ENCODE measurements at places on chromosomes 1 and 21. TPM values are rescaled to one million over a fixed set of nuclear protein-coding genes. Genes with fewer than 3 reads are reported as not detected.

DNA sequence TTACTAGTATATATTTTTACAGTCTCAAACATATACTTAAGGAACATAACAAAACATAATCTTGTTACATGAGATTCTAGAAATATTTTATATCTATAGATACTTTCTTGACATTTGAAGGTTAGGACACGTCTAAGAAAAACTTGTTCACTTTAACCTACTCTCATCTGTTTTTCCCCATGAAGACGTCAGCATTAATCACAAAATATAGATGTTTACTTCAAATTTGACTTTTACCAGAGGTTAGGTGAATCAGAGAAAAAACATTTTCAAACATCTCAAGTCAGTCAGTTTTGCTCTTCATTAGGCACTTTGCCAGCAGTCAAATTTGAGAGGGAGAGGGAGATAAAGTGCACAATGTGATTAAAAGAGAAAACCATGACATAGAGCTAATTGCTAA lies 47.7 kb downstream of the BRINP3 start:
- no peaks in the 10 kb centered on the region for H3K4me1 ChIP-seq
- no peak overlapping the region for H3K4me3 ChIP-seq
- DNase-seq, result no peak
- H3K27ac ChIP-seq, result no peak overlapping the region

DNA sequence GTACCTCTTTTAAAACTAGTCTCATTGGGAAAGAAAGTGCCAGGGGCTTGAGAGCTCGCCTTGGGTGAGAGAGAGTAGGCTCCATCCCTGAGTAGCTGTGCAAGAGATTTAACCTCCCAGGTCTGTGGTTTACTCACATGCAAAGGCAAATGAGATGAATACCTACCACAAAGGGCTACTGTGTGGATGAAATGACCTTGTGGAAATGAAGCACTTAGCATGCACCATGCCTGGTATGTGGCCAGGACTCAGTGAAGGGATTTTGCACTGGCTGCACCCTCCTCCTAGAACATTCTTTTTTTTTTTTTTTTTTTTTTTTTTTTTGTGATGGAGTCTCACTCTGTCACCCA lies 120.3 kb downstream of the PROX1 start:
- H3K27me3 ChIP-seq, result 0 out of 2 replicates have a peak, but pooled peaks cover 2% of the 10 kb centered on the region
- no peaks in the 10 kb centered on the region for H3K4me1 ChIP-seq
- no peaks in the 10 kb centered on the region for H3K36me3 ChIP-seq

Gene TOR1AIP2
- 109 TPM for total RNA-seq

Gene REN
- 0.54 TPM for total RNA-seq

All from IMR-90 (cell line).